ENCODE measurements at places on chromosomes 3 and 15.

- DNase-seq: no peak
These were observed 1.7 kb downstream of the FLNB start for GRCh38 chr3:58009749-58010535.

- peak; percentile 36 for DNase-seq
These were observed 26.2 kb downstream of the POLR2M start for GRCh38 chr15:57732526-57733331.

DNA sequence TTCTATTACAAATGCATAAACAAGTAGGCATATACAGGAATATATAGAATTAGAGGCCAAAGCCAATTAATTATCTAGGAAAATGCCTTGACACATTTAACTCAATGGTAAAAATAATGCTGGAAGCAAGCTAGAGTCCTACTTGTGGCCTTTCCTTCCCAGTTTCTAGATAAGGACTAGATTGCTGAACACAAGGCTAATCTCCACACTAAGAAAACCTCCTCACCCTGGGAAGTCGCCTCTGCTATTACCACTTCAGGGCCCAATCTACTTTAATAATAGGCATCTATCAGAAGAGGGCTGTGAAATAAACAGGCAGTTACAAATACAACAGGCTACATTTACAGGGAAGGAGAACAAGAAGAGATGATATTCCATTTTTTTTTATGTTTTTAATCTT lies 80.5 kb upstream of the PRICKLE2 start:
- no peak for DNase-seq

DNA sequence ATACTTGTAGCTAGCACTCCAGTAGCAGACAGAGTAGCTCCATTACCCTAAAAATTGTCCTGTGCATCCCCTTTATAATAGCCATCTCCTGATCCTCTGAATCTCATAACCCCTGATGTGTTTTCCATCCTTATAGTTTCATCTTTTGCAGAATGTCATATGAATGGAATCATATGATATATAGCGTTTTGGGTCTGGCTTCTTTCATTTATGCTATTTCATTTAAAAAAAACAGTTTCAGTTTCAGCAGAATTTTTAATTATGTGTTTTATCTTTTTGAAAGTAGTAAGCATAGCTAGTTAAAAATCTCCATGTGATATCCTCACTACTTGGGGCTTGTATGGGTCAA lies 132.7 kb downstream of the KLF13 start:
- no peak for DNase-seq

DNA sequence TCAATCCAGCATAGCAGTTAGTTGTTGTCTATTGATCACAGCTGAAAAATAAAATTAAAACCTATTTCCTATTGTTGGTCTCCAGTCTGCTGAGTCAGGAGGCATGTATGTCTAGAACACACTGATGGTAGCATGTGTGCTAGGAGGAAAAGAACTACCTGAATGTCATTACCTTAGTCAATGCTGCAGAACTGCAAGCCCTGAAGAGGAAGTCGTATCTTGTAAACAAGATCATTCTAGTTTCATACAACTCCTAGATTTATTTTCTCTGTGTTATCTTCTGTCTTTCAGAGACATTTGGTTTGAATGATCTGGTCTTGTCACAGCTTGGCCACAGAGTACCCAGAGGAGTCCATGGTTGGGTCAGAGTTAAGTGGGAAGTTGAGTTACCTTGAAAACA lies 110.0 kb upstream of the MRPL3 start:
- no peak for DNase-seq

DNA sequence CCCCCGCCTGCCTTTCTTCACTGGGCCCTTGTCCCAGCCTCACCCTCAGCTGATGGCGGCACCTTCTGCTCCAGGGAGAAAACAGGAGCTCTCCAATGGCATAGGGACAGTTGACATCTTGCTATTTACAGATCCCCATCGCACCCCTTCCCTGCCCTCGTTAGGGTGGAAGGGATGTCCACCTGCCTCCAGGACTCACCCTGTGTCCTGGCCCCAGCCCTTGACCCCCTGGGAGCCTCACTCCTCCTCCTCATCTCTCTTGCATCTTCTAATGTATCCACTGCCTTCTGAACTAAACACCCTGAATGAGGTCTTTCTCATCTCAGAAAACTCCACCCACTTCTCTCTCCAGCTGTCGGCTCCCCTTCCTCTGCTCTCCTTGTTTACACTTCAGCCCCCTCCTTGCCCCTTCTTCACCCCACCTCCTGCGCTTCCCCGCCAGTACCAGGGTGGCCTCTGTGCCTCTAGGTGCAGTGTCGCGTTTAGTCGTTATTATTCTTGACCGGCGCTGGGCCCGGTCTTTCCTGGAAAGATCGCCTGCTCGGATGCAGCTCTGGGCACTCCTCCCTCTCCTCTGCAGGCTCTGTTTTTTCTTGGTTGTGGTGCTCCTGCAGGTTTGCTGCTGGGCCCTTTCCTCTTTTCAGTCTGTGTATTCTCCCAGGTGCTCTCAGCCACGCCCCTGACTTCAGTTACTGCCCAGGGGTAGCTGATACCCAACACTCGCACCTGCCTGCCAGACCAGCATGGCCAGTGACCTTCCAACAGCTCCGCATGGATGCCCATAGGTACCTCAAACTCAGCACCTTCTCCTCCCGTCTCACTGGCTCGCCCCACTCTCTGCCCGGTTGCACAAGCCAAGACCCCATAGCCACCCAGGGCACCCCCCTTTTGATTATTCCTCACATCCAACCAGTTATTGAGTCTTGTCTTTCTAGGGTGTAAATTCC lies 42.9 kb downstream of the PML start:
- no peak for DNase-seq

DNA sequence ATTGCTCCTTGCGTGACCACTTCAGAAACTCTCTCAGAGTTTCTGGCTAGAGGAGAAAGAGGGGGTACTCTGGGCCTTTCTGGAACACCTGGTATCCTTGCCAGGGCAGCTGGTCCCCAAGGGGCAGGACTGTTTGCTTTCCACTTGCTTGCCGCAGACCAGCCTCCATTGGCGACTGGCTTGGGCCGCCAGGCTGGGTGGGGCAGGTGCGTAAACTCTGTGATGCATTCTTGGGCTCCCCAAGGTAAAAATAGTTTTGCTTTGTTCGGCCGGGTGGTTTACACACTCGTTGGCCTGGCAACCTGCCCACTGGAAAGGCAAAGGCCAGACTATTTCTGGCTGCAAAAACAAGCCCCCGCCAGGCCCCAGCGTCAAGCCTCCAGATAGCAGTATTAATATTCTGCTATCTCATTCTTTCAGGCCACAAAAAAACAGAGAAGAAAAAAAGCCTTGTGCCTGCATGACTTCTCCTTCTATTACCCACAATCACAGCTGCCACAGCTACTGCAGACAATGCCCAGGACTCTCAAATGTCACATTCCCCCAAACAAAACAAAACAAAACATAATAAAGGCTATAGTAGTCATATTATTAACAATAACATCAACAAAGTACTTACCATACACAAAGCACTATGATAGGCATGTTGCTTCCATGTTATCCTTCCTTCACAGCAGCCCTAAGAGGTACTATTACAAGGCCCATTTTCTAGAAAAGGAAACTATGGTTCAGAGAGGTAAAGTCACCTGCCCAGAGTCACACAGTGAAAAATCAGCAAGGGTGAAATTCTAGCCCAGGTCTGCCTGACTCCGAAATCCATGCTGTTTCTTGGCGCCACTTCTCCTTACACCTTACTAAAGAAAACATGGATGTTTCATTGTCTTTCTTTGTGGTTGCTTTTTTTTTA lies 14.0 kb upstream of the SSUH2 start:
- DNase-seq: no peak

DNA sequence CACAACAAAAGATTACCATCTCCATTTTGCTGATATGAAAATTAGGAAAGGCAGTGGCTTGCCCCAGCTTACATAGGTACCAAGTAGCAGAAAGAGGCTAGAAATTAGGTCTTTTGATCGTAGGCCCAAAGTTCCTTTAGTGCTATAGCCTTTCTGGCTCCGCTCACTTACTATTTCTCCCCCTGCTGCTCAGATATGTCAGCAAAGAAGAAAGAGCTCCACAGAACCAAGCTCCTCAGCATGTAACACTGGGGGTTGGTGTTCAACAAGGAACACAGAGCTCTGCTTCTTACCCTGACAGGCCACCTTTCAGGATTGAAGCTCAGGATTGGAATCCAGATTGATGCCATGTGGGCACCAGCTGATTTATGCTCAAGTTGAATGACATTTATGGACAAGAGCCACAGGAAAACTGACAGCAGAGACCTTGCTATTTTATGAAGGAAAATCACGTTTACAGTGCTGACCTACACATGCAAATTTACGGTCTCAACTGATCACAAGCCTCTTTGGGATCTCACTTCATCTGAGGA lies 6.1 kb upstream of the IL12A start:
- DNase-seq: no peak

Data from HL-60 (cell line).